Activated T-cell treated with anti-CD3 and anti-CD28 coated beads, Interleukin-2, amount 50 U/mL, for 48 hours (primary cell): ENCODE measurements at places on chromosomes 12 and 14.
A peak's percentile ranks its signal among the peaks of the same experiment; 100 is the strongest.

GRCh38 chr14:54582334-54582733 lies 15.4 kb downstream of the SAMD4A start:
- DNase-seq, result no peak

GRCh38 chr14:78823035-78823434 lies 652.9 kb downstream of the NRXN3 start:
- DNase-seq, result no peak

GRCh38 chr12:82213761-82214160 lies 144.4 kb downstream of the CCDC59 start:
- DNase-seq, result no peak

GRCh38 chr14:29271669-29272068 lies 505.1 kb downstream of the FOXG1 start:
- no peak for DNase-seq

DNA sequence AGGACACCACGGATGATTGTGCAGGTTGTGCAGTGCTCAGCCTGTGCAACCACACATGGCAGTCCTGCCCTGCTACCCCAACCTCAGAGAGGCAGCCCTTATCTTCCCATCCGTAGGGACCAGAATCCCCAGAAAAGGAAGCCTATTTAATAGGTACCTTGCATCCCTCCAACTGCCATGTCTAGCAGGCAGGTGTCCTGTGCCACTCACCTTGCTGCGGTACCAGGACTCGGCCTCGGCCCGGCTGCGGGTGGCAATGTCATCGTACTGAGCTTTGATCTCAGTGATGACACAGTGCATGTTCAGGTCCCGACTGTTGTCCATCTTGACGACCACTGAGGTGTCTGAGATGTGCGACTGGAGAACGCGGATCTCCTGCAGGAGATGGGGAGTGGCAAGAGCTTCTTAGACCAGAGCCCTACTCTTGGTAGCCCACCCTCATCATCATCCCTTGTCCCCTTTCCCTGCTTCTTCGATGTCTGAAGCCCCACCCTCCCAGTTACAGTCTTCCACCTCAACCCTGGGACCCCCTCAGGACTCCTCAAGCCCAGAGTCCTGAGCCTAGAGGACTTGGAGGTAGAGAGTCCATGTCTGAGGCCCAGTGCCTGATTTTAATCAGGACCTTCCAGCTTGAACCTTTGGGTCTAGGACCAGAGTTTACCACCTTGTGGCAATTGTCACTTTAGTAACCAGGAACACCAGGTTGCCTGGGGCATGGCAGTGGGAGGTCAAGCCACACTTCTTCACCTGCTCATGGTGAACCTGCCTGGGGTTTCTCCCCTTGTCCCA lies 20.5 kb downstream of the KRT7 start:
- no peak for DNase-seq

DNA sequence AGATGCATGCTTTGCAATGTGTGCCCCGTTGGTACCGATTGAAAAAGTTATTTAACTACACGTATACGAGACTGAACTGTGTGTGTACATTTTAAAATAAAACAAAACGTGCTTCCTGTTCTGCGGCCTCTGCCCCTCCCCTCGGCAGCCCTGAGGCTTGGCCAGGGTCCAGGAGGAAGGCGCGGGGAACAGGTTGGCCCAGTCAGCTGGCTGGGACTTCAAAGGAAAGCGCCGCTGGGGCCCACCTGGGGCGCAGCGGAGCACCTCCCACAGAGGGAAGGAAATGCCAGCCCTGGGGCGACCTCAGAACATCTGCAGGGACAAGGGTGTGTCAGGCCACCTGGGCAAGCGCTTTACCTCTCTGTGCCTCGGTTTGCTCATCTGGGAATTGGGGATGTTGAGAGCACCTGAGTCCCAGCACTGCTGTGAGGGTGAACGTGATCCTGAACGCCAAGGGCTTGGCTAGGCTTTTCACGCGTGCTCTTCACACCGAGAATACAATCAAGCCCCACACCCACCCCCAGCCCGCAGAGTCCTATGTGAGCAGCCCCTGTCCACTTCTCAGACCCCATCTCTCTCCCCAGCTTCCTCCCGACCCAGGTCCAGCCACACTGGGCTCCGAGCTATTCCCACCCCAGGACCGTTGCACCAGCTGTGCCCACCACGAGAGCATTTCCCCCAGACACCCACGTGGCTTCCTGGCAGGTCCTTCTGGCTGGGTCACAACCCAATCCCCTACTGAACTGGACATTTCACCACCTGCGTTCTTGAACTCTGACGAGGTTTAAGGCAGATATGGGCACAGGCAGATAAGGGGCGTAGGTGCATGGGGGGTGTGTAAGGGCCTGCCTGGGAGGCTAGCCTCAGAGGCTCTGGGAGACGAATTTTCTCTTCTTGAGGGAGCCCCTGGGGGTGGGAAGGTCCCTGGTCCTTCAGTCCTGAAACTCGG lies 41.9 kb upstream of the NCOR2 start:
- DNase-seq, result peak; percentile 73

- DNase-seq, result no peak
Measured at GRCh38 chr12:68866950-68867349, 59.0 kb downstream of the MDM2 start.

DNA sequence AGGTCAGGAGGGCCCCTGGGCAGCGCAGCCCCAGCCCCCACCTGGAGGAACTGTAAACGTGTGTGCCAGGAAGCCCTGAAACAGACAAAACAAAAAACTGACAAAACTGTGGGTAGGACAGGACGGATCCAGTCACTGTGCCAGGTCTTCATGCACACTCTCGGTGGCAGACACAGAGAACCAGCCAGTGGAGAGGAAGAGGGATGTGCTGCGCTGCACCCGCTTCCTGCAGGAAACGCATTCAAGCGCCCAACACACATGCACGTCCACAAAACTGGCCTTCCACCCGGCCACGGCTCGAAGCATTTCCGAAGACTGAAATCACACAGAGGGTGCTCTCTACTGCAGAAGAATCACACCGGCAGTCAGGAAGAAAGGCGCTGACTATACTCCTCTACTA lies 16.9 kb downstream of the BRF1 start:
- no peak for DNase-seq

DNA sequence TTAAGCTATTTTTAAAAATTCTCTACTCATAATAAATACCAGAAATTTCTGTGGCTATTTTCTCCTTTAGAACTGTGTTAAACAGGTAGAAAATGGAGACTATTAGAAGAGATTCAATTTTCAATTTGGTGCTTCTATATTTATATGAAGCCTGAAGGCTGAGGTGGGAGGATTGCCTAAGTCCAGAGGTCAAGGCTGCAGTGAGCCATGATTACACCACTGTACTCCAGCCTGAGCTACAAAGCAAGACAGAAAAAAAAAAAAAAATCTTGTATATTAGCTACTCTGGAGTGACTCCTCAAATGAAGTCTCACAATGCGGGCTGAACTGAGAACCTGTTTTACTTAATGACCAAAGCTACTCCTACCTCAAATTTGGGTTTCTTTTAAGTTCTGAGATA lies 9.8 kb upstream of the DPF3 start:
- no peak for DNase-seq

DNA sequence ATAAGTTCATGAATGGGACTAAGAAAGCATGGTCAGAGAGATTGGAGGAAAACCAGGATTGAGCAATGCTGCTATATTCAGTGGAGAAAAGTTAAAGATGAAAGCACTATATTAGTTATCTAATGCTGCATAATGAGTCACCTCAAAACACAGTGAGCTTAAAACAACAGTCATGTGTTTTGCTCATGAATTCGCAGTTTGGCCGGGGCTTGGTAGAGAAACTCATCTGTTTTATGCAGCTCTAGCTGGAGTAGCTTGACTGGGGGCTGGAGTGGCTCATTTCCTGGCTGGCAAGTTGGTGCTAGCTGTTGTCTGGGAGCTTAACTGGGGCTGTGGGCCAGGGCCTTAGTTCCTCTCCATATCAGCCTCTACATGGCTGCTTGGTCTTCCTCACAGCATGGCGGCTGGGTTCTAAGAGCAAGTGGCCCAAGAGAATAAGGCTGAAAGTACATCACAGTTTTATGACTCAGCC lies 90.1 kb downstream of the ADCK1 start:
- DNase-seq, result no peak

DNA sequence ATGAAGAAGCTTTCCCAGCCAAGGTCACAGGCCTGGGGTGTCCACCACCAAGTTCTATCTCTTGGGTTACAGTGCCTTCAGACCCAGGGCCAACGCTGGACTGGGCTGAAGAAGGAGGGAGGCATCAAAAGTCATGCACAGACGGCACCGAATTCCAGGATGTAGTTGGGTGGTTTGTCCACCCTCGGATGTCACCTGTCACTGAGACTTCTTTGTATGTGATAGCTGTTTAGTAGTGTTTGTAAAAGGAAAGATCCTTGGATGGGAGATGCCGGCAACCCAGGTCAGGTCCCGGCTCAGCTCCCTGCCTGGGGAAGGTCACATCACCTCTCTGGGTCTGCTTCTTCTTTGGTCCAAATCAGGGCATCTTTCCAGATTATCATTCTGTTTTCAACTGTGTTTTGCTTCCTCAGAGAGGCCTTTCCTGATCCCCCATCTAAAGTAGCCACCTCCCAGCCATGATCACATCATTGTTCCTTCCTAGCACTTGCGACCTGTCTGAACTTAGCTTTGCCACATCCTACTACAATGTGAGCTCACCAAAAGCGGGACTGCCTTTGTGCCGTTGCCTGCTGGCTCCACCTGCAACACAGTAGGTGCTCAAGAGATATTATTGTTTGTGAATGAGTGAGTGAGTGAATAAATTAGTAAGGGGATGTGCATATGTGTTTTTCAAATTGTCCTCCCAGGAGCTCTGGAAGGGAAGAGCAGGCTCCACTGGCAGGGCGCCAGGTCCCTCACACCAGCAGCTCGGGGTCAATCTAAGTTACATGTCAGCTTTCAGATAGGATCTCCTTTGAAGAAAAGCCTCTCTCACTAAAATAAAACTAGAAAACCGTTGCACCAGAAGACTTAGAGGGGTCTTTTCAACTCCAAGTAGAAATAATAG lies 2.1 kb downstream of the TSPAN11 start:
- no peak for DNase-seq

DNA sequence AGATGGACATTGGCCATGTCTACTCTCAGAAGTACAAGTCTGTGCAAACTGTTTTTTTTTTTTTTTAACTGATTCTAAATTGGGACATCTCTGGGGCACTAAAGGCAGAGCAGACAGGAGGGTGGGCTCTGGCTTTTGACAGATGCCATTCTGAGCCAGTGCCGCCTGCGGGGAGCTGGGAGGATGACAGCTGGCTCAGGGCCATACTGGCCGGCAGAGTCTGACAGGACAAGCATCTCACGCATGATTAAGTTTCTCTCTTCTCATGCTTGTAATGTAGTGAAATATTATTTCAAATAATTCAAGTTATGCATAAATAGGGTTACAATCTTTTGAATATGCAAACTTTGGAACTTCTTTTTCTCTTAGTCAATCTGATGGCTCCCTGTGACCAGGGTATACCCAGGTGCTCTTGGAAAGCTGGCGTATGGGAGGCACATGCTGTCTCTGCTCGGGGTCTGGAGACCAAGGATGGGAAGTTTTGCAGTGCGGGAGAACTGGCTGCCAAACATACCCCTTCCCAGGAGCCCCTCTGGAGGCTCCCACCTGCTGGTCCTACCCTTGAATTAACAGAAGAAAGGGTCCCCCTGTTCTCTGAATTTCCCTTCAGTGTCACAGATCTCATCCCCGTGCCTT lies 7.6 kb downstream of the CDCA4 start:
- DNase-seq, result no peak

DNA sequence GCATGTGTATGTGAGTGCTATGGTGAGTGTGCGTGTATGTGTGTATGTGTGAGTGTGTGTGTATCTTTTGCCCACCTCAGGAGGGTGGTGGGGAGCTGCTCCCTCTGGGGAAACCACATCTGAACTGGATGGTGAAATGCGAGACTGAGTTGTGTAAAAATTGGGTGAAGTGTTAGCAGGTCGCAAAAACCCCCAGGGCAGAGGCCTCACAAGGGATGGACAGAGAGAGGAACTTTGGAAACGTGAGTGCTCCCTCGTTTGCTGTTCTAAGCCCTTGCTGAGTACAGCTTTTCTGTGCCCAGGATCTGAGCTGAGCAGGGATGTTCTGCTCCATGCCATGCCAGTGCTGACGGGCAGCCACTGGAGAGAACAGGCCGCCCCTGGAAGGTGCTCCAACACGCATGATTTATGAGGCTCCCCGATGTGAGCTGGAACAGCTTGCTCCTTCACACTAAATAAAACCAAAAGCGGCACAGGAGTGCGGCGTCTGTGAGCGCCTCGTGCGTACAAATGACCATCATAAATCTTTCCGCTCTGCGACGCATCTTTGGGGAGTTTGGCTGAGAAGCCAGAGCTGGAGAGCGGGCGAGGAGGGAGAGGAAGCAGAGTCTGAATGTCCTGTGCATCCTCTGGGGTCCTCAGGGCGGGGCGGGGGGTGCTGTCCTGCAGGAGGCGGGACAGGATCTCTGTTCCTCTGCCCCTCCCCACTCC lies 14.1 kb upstream of the GALNT9 start:
- no peak for DNase-seq

DNA sequence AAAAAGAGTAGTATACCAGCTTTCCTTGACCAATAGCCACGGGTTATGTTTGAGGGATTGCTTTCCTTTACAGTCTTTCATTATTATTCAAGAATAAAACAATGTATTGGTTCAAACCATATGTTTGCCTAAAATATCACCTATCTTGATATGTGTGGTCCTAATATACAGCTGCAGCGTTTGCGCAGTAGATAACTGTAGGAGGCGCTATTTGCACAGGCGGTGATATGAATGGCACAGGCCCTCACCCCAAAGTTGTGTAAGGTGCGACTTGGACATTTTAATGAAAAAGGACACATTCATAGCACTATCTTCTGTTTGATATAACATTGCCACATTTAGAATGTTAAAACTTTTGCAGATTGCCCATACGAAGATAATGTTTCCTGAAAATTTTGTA lies 298.4 kb downstream of the TRHDE start:
- DNase-seq, result no peak

GRCh38 chr14:95254288-95254687 lies 65.4 kb downstream of the CLMN start:
- no peak for DNase-seq

DNA sequence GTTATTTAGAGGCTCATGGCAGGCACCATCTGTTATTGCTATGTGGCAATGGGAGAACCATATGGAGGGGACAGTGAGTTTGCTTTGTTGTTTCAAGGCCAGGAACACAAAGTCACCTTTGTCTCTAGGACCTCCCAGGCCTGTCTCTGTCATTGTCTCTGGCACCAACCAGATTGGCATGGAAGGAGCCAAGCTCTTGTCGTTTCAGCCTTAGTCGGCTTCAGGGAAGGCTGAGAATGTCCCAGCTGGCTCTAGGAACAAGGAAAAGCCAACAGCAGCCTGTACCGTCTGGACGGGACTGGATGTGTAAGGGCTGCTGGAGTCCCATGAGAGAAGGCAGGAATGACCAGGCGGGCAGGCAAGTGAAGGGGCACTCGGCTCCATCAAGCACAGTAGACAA lies 29.2 kb downstream of the RPH3A start:
- no peak for DNase-seq

GRCh38 chr14:72891666-72892102 lies 2.2 kb downstream of the DPF3 start:
- no peak for DNase-seq

- no peak for DNase-seq
Measured at GRCh38 chr12:71333418-71333817, 106.2 kb upstream of the LGR5 start.

DNA sequence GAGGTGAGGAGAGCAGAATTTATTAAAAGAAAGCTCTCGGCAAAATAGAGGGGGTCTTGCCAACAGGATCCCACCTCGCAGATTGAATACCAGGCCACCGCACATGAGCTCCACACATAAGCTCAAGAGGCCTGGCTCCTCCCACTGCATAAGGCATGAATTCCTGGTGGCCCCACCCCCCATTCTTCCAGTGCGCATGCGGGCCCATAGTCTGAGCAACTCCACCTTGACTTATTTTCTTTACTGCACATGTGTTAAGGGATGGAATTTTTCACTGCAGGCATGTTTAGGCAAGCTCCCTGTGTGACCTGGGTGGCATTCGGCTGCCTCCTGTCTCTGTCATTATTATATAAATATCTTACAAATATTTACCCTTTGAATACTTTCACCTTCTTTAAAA lies 412.5 kb downstream of the RMST start:
- no peak for DNase-seq
